ENCODE measurements at places on chromosomes 2 and 18.

GRCh38 chr18:34957119-34957863, 83.9 kb upstream of the MAPRE2 start:
- no peak for DNase-seq

DNA sequence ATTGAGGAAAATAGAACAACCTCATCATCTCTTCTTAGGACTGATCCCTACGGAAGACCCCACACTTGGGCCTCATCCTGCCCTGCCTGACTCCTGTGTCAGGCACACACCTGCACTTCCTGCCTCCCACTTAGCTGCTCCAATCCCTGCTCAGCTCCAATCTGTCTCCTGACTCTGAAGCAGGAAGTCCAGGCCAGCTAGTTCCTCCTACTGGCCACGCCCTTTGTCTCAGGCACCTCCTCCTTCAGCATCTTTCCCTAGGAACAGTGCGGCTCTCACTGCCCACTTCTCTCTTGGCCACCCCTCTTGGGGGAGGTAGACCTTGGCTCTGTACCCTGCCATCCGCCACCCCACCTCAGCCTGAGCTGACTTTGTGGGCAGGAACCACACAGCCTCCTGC, 135.8 kb downstream of the CELF4 start:
- DNase-seq = no peak

GRCh38 chr2:222884805-222885424, 24.1 kb downstream of the ACSL3 start:
- DNase-seq = no peak

DNA sequence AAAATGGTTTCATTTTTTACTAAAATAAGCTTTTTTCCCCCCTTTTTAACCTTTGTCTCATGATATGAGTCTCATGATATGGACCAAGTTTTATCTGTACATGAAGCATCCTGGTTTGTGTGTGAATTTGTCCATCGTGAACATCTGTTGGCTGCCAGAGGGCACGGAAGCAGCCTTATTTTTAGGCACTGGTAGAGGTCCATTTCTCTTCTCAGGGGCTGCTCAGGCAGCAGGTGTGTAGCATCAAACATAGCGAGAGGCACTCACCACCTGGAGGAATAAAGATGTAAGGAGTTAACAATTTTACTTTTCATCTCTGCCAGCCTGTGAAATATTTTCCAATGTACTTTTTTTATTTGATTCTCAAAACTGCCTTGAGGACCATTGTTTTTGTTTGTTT, 134.5 kb downstream of the RHBDD1 start:
- DNase-seq = no peak

DNA sequence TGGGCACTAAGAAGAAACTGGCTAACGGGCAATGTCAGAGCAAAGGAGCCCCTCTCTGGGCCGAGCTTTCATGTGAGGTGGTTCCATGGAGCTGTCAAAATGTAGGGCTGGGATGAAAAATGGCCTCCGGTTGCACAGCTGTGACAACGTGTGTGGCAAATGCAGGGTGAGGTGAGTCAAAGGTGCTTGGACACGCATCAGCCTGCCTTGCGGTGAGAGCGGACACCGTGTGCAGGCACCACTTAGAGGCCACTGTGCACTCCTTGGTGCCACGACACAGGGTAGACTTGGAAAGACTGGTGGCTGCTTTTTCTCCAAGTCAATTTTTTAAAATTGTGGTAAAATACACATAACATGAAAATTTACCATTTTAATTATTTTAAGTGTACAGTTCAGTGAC, 195.4 kb downstream of the ZBTB7C start:
- no peak for DNase-seq

DNA sequence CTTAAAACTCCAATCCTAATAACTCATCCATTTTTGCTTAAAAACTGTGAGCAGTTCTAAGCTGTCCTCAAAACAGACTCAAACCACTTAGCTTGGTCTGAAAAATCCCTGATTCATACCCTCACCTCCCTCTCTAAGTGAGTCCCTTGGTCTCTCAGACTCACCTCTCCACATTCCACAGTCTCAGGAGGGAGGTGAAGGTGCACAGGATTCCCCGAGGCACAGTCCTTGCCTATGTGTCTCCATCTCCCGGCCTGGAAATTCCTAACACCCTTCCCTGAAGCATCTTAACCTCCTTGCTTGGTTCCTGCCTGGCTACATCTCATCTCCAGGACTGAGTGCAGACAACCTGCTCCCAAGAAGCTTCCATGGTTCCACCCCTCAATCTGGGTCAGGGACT, 45.0 kb downstream of the CYRIA start:
- no peak for DNase-seq

DNA sequence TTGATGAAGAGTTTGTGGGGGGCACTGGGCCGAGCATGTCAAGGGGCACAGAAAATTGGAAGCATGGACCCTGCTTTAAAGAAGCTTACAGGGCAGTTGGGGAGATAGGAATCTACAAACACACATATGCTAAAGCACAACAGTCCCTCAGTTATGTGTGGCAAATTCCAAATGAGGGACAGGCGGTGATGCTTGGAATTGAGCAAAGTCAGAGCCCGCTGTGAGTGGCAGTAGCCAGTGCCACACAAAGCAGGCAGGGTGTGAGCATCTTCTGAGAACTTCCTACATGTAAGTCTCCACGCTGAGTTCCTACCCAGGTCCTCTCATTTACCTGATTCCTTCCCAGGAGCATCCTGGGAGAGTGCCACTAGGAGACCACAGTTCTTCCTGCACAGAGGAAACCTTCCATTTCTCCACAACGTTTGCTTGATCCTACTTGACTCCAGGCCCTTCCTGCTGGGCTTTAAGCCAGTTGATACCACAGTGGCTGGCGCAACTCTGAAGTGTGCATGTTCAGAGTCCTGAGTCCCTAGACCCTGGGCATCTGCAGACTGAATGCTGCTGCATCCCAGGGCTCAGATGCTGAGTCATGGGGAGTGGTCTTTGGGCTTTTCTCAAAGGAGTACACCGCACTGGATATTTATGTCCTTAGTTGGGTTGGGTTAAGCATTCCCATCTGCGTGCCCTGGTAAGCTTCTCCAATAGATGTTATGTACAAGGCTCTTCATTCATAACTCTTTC, 287.3 kb upstream of the REV1 start:
- no peak for DNase-seq

DNA sequence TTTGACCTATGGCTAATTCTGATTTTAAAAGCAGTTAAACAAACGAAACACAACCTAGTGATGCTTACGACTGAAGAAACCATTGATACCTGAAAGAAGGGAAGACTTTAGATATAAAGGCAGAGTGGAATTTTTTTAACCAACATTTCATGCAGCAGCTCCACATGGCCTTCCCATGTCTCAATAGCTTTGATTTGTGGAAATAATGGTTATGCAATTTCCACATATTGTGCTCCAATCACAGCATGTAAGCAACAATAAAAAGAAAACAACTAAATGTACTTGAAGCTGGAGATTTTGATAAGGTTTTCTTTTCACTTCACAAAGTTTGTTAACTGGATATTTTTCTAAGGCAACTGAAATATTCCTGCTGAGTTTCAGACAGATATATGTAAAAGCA, 82.0 kb upstream of the SLC39A10 start:
- DNase-seq = no peak

GRCh38 chr2:149729586-149729985, 142.0 kb upstream of the MMADHC start:
- DNase-seq = no peak

DNA sequence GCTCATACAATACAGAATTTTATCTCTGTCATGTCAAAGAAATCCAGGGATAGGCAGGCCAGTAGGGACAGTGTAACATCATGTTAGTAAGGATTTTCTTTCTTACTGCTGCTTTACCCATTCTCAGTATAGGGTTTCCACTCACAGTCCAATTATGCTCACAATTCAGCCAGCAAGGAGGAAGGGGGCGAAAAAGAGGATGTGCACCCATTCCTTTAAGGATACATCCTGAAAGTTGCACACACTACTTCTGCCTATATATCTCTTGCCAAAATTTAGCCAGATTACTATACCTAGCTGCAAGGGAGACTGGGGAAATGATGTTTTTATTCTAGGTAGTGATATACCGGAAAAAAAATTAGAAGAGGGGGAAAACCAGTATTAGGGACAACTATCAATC, 66.1 kb downstream of the BAZ2B start:
- DNase-seq = no peak

- DNase-seq = no peak
Measured at GRCh38 chr2:64989982-64990614, 899 bp downstream of the SLC1A4 start.

DNA sequence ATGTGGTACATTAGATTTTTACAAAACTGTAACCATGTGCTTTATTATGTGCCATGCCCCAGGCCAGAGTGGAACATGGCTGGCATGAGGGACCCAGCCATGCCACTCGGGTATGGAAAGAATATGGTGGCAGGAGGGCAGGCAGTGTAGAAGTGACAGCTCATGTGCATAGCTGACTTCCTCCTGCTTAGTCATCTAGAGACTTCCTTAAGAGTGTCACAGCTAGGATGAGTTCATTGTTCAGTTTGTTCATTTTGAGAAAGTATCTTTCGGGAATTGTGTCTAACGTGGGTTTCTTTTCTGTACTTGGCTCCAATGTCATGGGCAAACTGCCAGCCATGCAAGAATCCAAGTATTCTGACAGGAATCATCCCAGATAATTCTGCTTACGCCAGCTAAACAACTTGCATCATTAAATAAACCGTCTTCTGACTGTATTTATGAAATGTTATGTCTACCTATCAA, 94.3 kb upstream of the ITGB6 start:
- DNase-seq = no peak

DNA sequence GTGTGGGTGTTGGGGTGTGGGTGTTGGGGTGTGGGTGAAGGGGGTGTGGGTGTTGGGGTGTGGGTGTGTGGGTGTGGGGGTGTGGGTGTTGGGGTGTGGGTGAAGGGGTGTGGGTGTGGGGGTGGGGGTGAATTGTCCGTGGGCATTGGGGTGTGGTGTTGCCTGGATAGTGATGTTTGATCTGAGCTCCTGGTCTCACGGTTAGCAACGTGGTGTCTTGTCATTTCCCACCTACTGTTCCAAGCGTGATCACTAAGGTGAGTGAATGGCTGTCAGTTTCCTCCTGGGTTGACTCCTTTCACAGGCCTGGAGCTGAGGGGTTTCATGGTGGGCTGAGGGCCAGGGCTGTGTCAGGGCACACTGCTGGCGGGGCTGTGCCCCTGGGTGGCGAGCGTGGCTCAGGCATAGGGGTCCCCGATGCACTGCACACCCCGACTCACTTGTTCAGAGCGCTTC, 27.2 kb downstream of the RTP5 start:
- no peak for DNase-seq

- DNase-seq = no peak
Measured at GRCh38 chr2:120930864-120931263, 195.2 kb downstream of the GLI2 start.

- DNase-seq = peak; percentile 79
Measured at GRCh38 chr2:12076810-12077209, 330.4 kb downstream of the LPIN1 start.

DNA sequence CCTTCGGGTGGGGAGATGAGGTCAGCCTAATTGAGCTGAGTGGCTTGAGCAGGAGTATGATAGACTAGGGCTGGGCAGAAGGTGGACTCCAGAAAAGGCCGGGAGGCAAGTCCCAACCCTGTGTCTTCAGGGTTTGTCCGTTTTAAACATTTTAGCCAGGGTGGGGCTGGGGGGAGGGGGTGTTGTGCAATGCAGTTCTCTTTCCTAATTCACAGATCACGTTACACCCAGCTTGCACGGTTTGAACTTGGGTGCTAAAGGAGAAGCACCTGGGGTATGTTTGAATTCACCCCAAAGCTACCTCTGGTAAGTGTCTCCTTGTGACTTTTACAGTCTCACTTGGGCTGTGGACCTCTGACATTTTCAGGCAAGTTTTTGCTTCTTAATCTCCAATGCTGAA, 233.3 kb downstream of the AGAP1 start:
- DNase-seq = no peak

- DNase-seq = no peak
Measured at GRCh38 chr18:71678144-71678543, 866.0 kb downstream of the CBLN2 start.

DNA sequence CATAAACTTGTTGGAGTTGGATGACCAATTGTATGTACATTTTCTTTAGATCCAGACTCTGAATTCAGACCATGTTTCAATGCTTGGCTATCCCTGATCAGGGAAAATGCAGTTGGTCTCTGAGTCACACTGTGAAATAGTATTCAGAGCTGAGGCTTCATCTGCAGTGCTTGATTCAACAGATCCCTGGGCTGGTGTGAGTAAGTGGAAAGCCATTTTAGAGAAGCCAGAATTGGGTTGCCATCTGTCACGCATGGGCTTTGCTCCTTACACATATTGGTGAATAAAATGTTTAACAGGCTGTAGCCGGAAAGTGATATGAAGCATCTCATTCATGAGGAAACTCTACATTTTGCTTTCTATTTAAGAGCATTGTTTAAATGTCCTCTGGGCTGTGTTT, 50.0 kb upstream of the ACYP2 start:
- no peak for DNase-seq

- no peak for DNase-seq
Measured at GRCh38 chr2:181523756-181524155, 66.6 kb downstream of the ITGA4 start.

DNA sequence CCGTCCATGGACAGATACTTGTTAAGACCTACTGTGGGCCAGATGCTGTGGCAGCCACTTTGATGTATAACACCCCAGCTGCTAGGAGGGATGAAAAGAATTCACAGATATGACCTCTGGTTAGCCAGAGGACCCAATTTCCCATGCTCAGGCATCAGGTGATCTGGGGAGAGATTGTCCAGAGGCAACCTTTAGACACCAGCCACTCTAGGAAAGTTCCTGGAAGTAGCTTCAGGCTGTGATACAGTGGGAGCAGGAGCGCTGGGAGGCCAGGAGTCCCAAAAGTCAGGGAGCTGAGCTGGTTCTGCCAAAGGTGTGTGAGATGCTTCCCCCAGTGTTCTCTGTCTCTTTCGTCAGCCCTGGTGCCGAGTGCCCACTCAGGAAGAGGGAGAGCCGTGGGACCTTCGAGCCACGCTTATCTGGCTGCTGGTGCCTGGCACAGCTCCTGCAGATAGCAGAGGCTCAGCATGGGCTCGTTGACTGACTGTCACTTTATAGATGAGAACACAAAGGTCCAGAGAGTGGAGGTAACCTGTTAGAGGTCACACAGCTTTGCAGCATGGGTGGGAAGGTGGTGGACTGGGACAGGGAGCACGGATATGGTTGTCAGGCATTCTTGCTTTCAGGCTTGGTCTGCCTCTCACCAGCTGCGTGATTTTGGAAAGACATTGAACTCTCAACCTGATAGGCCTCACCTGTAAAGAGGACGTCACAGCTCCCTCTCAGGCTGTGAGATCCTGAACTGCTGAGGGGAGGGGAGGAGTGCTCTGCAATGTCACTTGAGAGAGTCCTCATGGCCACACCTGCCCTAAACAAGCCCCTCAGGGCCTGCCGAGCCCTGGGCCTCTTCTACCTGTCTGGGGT, 7.8 kb upstream of the RALB start:
- no peak for DNase-seq

- DNase-seq = no peak
Measured at GRCh38 chr2:157627594-157628476, 829 bp downstream of the ACVR1C start.

GRCh38 chr2:128422571-128422970, 103.9 kb upstream of the HS6ST1 start:
- DNase-seq = no peak

- no peak for DNase-seq
Measured at GRCh38 chr2:136362676-136363390, 244.9 kb upstream of the CXCR4 start.
